ENCODE measurements at places on chromosomes 6 and 20.

DNA sequence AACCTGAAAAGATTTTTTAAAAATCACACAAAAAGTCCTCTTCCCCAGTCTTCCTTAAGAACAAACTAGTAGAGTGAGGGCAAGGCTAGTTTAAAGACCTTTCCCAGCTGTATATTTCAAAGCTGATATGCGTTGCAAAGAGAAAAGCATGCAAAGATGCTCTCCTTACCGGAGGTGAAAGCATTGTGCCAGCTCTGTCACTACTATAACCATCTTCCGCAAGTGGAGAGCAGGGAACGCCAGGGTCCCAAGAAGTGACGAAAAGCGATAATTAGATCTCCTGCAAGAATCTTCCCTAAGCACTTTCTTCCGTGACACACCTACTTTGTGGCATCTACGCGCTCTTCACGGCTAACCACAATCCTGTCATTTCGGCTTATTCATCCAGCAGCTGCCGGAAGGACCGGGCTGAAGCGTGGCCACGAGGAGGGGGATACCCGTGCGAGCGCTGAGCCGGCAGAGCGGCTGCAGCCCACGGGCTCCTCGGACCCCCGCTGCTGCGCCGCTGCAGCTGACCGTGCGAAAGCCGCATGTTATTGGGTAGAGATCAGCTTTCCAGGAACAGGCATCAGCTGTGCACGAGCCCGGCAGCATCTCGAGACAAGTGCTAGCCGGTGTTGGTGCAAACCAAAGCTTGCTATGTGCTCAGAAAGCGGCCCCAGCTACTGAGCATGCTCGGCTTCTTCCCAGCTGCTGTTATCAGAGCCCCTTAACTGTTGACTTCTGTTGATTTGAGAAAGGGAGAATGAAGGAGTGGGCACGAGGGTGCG, 57.2 kb upstream of the ARHGAP18 start:
- DNase-seq: peak; percentile 48

GRCh38 chr20:53405139-53405538, 188.5 kb downstream of the ZNF217 start:
- no peak for DNase-seq

DNA sequence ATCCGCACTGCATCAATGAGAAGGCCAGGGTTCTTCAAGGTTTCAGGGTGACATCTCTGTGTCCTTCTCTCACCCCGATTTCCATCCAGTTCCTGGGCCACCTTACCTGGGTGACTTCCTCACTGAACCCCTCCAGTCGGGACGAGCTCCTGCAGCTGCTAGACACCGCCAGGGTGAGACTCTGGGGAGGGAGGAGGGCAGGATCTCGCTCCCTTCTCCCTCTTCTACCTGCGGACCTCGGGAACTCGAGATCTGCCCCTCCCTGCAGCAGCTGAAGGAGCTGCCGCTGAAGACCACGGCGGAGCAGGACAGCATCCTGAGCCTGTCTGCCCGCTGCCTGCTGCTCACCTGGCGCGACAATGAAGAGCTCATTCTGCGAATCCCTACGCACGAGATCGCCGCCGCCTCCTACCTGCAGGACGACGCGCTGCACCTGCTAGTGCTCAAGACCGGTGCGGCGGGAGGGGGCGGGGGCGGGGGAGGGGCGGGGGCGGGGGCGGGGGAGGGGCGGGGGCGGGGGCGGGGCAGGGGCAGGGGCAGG, 7.5 kb downstream of the CCM2L start:
- DNase-seq: peak; percentile 61

GRCh38 chr6:11258260-11259237, 26.1 kb upstream of the NEDD9 start:
- DNase-seq: no peak

DNA sequence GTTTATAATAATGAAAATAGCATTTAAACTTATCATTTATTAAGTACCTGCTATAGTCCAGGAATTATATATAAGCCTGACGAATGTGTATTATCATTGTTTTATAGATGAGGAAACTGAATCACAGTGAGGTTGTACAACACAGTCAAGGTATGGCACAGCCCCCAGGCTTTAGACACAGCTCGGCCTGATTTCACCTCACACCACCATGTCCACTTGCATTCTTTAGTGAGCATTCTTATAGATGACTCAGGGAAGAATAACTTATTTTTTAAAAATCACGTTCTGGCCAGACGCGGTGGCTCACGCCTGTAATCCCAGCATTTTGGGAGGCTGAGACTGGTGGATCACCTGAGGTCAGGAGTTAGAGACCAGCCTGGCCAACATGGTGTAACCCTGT, 289.0 kb downstream of the SYNE1 start:
- DNase-seq: no peak

DNA sequence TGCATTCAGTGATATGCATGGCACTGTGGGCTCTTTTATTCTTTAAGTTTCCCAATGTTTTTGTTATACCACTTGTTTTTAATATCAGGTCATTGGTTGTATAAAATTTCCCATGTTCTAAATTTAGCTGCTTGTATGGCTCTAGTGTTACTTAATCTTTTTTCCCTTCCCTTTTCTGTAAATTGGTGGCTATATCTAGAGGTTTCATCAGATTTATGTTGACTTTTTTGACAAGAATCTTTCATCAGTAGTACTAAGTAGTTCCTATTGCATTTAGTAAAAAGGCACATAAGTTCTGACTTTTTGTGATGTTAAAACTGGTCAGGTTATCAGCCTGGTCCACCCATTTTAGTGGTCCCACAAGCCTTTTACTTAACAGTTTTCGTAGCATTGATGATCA, 51.1 kb downstream of the MMS22L start:
- DNase-seq: no peak

- no peak for DNase-seq
Observed at GRCh38 chr6:150510576-150510975, 89.1 kb upstream of the PLEKHG1 start.

DNA sequence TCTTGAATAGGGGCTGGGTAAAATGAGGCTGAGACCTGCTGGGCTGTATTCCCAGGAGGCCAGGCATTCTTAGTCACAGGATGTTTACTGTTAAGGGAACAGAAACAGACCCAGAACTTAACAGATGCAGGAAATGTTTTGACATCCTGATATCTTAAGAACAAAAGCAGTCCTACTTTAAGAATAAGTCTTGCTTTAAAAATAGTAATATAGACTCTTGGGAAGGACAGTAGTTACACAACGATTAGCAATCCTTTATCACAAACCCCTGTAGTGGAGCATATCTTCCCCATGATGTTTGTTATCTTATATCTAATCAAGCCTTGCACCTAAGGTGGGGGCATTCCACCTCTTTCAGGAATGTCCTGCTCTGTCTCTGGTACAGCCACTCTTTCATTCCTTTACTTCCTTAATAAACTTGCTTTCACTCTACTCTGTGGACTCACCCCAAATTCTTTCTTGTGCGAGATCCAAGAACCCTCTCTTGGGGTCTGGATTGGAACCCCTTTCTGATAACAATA, 493.7 kb upstream of the SULF2 start:
- DNase-seq: no peak

GRCh38 chr6:5679270-5679669, 327.5 kb downstream of the NRN1 start:
- no peak for DNase-seq

DNA sequence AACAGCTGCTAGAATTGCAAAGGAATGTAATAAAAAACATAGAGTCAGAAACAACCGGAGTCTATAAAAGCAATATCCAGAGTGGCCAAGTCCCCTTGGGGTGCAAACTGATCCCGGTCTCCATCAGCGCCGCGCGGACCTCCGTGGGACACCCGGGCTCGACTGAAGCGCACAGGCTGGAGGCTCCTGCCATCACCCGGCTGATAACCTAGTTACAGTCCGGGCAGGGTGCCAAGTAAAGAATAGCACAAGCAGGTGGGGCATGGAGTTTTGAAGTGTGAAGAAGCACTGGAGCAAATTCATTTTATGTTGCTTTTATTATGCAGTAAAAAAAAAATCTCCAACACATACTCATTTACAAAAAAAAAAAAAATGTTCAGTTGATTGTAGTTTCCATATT, 205.1 kb upstream of the GMDS start:
- DNase-seq: peak; percentile 44

- no peak for DNase-seq
Observed at GRCh38 chr20:37928996-37929682, 26.2 kb downstream of the VSTM2L start.

DNA sequence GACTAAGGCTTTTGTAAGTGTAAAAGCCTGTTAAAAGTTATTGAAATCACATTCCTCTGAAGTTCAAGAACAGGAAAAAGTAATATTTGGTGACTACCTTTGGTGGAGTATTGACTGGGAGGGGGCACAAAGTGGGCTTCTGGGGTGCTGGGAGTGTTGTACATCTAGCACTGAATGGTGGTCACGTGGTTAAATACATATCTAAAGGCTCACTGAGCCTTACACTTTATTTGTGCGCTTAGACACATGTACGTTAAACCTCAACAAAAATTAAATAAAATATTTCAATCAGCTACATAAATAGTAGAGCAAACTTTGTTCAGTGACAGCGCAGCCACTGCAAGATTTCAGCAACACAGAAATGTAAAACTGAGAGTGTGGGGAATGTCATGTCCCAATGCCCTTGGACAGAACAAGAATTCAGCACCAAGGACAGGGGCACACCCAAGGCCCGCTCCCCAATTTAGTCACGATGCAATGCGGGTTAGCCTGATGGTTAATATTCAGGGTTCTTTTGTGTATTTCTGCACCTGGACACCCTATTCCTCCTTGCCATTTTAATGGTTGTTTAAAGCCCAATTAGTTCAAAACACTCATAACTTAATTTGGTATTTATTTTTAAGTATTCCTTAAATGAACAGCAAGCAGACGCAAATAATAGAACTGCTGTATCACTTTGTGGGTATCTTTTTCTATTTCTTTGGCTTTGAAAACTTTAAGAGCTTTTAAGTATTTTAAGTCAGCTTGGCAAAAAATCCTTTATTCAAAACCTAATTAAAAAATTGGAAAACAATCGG, 37.4 kb downstream of the ANGPT4 start:
- no peak for DNase-seq

GRCh38 chr6:7486951-7487350, 54.5 kb upstream of the DSP start:
- DNase-seq: no peak

DNA sequence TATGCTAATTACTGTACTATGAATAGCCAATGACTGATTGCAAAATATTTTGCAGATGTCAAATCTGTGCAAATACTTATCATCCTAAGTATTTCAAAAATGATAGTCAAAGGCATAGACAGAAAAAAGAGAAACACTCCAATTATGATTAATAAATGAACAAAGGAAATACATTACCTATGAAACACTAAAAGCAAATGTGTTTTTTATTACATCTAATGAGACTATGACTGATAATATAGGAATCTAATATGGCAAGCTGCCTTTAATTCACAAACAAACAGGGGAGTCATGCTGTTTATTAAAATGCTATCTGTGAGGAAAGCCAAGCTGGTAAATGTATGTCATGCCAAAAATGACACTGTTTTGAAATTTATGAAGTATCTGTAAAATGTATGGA, 713.2 kb upstream of the NRSN1 start:
- DNase-seq: no peak

DNA sequence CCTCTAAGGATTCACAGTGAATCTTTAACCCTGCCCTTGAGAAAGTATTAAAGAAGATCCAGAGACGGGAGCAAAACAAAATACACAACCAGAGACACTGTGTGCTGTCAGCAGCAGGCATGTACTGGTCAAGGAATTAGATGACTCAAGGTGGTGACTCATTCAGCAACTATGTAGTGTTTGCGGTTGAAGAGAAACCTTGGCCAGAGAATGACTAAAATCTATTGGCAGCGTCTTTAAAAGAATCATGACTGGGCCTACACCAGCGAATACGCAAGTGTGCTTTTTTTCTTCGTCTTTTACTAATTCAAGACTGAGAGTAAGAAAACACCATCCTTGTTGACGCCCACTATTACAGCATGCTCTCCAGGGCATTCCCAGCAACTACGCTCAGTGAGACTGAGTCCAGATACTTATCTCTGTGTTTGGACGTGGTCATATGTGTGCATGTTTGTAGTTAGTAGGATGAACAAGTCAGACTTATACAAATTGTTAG, 72.4 kb upstream of the BACH2 start:
- no peak for DNase-seq

- DNase-seq: no peak
Observed at GRCh38 chr20:45344168-45344860, 3.9 kb downstream of the SDC4 start.

DNA sequence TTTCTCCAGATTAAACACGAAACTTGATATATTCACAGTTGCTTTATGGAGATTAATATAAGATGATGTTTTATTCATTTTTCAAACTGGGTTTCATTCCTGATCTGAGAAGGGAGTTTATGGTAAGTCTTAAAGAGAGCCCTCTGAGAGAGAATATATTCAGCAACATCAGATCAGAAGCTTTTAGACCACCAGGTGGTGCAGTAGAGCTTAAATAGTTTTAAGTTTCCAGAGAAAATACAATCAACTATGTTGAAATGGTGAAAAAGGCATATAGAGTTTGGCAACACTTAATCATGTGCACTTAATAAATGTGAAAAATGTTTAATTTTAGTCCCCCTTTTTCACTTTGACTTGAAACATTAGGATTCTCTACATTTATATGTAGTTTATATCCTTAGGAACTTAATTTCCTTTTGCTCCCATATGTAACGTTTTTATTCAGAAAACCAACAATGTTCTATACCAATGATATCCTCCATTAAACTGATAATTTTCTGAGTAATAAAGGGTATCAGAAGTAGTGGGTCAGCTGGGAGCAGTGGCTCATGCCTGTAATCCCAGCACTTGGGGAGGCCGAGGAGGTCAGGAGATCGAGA, 86.4 kb upstream of the CLDN20 start:
- no peak for DNase-seq

GRCh38 chr6:73560853-73561407, 40.1 kb upstream of the EEF1A1 start:
- DNase-seq: no peak

DNA sequence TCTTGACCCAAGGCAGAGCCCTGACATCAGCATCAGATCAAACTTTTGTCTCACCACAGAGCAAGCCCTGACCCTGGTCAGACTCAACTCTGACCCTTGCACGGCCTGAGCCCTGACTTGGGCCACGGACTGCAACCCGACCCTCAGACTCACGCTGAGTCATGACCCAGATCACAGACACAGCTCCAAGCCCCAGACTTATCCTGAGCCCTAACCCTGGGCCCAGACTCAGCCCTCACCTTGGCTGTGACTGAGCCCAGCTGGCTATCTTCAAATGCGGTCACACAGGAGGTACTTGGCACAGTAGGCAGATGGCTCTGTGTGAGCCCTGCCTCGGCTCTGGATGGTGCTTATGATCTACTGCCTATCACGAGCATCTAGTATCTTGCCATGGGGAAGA, 602.3 kb downstream of the PTPRT start:
- no peak for DNase-seq
